ENCODE measurements at places on chromosomes 1 and 21.
A peak's percentile ranks its signal among the peaks of the same experiment; 100 is the strongest.

DNA sequence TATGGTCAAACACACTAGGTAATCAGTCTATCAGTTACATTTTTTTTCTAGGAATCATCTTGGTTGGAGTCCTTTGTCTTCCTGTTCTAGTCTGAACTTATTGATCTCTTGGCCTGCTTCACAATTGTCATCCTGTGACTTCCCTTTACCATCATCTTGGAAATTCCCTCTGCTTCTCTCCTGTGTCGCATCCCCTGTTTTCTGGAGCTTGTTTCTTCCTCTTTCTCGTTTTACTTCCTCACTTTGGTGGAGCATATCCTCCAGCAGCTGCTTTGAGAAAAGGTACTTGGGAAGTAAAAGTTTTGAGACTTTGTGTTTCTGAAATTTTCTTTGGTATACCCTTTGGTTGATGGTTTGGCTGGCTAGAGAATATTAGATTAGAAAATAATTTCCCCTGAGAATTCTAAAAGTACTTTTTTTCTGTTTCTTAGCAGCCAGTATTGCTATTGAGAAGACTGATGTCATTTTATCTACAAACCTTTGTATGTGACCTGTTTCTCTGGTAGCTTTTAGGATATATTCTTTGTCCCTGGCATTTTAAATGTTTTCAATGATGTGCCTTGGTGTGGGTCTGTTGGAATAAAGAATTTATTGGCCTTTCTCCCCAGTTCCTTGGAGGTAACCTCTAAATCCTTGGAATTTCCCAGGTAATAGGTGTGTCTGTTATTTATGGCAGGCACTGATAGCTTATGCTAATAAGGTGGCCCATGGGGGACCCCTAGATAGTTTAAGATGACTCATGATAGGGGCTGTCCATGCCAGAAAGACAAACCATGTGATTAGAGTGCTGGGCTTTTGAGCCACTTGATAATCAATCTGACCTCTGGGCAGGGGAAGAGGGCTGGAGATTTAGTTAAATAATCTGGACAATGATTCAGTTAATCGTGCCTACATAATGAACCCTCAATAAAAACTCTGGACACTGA, 6.1 kb upstream of the MYCL start:
- DNase-seq, result no peak

GRCh38 chr21:24825348-24825747, 781.9 kb downstream of the MRPL39 start:
- no peak for DNase-seq

GRCh38 chr1:163535807-163536206, 214.1 kb downstream of the NUF2 start:
- no peak for DNase-seq

- DNase-seq, result no peak
Observed at GRCh38 chr1:214494706-214495105, 56.7 kb downstream of the PTPN14 start.

- DNase-seq, result no peak
Observed at GRCh38 chr1:158579733-158580132, at the start of gene OR10X1. Gene OR10X1 (minus strand): TSS chr1:158579899. CDS start chr1:158579899, 0 bp downstream.

DNA sequence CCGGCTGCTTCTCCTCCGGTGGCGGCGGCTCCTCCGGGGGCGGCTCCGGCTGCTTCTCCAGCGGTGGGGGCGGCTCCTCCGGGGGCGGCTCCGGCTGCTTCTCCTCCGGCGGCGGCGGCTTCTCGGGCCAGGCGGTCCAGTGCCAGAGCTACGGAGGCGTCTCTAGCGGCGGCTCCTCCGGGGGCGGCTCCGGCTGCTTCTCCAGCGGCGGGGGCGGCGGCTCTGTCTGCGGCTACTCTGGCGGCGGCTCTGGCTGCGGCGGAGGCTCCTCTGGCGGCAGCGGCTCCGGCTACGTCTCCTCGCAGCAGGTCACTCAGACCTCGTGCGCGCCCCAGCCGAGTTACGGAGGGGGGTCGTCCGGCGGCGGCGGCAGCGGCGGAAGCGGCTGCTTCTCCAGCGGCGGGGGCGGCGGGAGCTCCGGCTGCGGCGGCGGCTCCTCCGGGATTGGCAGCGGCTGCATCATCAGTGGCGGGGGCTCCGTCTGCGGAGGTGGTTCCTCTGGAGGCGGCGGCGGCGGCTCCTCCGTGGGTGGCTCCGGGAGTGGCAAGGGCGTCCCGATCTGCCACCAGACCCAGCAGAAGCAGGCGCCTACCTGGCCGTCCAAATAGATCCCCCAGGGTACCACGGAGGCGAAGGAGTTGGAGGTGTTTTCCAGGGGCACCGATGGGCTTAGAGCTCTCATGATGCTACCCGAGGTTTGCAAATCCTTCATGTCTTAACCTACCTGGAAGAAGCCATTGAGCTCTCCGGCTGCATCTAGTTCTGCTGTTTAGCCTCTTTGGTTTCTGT, 2.0 kb downstream of the LORICRIN start:
- peak; percentile 69 for DNase-seq

- no peak for DNase-seq
Observed at GRCh38 chr21:16418226-16418625, 688.4 kb downstream of the USP25 start.

- DNase-seq, result no peak
Observed at GRCh38 chr1:229709500-229710013, 83.5 kb downstream of the URB2 start.

DNA sequence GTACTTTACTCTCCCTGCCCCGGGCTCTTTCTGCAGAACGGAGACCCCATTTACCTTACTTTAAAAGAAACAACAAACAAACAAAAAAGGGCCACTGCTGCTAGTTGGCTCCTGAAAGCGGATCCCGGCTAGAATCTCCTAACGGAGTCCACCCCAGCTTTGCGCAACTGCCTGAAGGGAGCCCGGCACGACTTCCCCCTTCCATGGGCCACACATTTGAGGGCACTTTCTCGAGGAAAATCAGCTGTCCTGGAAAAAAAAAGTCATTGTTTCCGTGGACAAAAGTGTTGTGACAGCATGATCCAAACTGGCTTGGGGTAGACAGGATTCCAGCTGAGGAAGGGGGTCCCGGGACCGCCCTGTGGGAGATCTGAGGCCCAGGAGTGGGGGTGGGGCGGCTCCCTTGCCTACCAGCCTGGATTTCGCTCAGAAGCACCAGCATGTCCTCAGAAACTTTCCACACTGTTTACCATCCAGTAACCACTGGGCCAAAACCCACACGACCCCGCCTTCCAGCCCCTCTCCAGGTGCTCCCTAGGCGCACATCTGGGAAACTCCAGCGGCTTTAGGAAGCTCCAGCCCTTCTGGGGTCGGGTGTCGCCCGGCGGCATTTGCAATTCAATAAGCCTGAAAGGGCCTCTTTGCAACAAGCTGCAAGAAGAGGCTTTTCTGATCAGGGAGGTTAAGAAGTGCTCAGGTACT, 4.8 kb downstream of the RIPK4 start:
- peak; percentile 71 for DNase-seq

GRCh38 chr1:186420923-186421322, 40.0 kb downstream of the PDC start:
- no peak for DNase-seq

- DNase-seq, result peak; percentile 87
Observed at GRCh38 chr1:240888039-240888786, 276.3 kb upstream of the GREM2 start.

GRCh38 chr1:167772436-167772835, 50.7 kb downstream of the MPZL1 start:
- DNase-seq, result no peak

GRCh38 chr1:208534979-208535378, 290.8 kb upstream of the PLXNA2 start:
- DNase-seq, result no peak

GRCh38 chr1:244356376-244356775, 95.3 kb downstream of the ADSS2 start:
- no peak for DNase-seq

- DNase-seq, result no peak
Observed at GRCh38 chr1:36753451-36753850, 270.7 kb upstream of the CSF3R start.

DNA sequence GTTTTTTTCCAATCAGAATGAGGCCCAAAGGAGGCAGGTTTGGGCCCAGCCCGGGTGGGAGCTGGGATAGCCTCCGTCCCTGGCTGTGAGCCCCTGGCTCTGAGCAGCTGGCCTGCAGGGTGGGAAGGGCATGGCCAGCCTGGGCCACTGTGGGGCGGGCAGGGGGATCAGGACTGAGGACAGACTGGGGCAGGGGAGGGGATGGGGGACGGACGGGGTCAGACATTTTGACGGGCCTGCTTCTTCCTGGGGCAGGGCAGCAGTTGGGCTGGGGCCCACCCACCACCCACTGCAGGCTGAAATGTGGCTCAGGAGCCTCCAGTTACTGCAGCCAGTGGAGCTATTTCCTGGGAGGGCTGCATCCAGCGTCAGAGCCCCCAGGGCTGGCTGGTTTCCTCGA, 2.5 kb upstream of the SLC6A9 start:
- no peak for DNase-seq

- DNase-seq, result peak; percentile 50
Observed at GRCh38 chr1:244163861-244164510, 112.9 kb downstream of the ZBTB18 start.

DNA sequence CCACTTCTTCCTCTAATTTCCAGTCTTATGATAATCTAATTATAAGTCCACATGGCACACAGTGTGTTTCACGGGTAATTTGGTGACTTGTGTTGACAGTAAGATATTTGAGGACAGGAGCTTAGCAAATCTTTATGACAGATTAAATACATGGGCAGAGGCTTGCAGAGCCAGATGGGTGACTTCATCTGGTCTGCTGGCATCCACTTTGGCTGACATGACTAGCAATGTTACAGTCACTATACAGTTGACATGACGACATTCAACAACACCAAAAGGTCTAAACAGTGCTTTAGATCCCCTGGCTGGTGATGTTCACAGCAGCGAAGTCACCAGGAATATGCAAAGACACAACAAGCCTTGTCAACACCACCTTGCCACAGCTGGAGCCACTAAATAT, 147.2 kb downstream of the ETS2 start:
- no peak for DNase-seq

- no peak for DNase-seq
Observed at GRCh38 chr1:211198111-211198510, 61.1 kb upstream of the RCOR3 start.

- DNase-seq, result no peak
Observed at GRCh38 chr1:231665101-231665500, 38.5 kb downstream of the DISC1 start.

DNA sequence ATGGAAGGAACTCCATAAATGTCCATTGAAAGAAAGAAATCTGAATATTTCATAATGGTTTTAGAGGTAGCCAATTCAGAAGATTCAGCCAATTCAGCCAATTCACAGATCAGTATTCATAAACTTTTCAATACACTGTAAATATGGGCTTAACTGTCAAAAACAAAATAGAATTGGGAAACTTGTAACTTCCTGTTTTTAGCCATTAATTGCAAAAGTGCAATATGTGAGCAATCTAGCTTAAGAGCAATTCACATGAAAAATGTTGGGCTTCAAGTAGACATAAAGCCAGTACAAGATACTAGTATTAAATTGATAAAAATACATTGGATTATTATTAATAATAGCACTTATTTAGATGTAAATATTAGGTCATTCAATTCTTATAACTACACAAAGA, 27.5 kb upstream of the PLPPR4 start:
- no peak for DNase-seq

- DNase-seq, result peak; percentile 76
Observed at GRCh38 chr1:41404308-41404761, 43.1 kb downstream of the FOXO6 start.

- no peak for DNase-seq
Observed at GRCh38 chr1:30129001-30129408, 594.4 kb downstream of the MATN1 start.

DNA sequence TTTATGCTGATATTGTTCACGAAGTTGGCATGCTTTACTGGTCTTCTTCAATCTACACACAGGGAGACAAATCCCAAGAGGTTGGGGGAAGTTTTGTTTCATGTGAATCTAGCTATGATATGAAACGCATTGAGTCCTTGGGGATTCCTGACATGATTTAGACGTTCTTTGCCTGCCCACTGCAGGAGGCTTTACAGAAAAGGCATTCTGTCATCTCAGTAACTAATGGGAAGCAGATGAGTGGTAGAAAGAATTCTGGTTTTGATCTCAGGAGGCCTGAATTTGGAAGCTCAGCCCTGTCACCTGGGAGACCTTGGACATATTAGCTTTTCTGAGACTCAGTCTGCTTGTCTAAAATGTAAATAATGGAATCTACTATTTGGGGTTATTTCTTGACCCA, 383.0 kb upstream of the NFIA start:
- DNase-seq, result no peak

GRCh38 chr21:16044676-16045075, 314.9 kb downstream of the USP25 start:
- no peak for DNase-seq

DNA sequence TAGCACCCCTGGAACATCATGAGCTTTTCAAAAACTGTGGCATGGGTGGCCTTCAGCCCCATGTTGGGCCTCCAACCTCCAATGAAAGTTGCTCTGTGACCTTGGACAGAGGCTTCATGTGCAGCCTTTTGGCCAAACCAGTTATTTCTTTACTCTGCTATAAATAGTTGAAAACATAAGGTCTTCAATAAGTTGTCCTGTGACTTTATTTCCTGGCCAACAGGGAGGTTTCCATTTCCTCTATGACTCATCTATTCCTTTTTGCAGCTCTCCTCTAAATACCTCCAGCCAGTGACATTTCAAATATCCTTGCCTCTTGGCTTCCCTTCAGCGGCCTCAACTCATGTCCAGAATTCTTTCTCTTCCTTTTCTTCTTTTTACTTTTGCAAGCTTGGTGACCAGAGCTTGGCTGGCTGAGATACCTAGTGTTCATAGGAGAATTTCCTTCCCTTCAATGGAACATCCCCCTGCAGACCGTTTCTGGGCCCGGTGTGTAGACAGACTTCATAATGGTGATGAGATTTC, 22.7 kb upstream of the TRIM67 start:
- DNase-seq, result no peak

DNA sequence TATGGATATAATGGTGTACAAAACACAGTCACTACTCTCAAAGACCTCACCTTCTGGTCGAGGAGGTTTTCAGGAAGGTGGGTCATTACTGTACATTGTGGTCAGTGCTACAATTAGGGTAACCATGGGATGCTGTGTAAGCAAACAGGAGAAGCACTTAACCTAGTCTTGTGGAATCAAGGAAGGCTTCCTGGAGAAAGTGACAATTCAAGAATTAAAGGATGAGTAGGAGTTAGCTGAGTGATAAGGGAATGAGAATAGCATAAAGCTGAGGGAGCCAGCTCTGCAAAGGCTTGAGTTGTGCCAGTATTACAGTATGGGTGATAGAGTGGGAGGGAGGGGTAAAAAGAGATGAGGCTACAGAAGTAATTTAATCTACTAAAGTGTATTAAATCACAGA, 17.2 kb downstream of the NEXN start:
- DNase-seq, result no peak

- no peak for DNase-seq
Observed at GRCh38 chr1:108590957-108591356, 31.1 kb downstream of the EEIG2 start.

- DNase-seq, result no peak
Observed at GRCh38 chr1:58258082-58258481, 288.4 kb downstream of the OMA1 start.

DNA sequence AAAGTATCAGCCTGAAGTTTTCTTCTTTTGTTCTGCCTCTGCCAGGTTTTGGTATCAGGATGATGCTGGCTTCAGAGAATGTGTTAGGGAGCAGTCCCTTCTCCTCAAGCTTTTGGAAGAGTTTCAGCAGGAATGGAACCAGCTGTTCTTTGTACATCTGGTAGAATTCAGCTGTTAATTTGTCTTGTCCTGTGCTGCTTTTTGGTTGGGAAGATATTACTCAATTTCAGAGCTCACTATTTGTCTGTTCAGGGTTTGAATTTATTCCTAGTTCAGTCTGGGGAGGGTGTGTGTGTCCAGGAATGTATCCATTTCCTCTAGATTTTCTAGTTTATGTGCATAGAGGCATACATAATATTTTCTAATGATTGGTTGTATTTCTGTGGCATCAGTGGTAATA, 12.8 kb downstream of the ZNF678 start:
- DNase-seq, result no peak

Measured in iPS-NIHi11 (cell line).